ENCODE measurements at places on chromosomes 2 and 18.
A peak's percentile ranks its signal among the peaks of the same experiment; 100 is the strongest.

- DNase-seq, result no peak
Measured at GRCh38 chr2:220434385-220434784, 807.0 kb downstream of the SLC4A3 start.

GRCh38 chr2:181457741-181458425 lies 697 bp downstream of the ITGA4 start:
- DNase-seq, result peak; percentile 26

DNA sequence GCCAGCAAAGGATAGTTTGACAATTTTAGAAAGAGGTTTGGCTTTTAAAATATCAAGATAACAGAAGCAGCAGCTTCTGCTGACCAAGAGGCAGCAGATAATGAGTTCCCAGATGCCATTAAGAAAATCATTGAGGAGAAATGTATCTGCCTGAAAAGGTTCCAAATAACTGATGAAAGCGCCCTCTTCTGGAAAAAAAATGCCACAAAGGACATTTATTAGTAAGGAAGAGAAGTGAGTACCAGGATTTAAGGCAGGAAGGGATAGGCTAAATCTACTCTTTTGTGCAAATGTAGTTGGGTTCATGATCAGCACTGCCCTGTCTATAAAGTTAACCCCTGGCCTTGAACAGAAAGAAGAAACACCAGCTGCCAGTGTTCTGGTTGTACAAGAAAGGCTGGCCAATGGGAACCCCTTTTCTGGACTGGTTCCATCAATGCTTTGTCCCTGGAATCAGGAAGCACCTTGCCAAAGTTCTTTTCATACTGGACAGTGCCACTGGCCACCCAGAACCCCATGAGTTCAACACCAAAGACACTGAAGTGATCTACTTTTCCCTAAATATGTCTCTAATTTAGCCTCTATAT lies 40.6 kb downstream of the DHX57 start:
- no peak for DNase-seq

GRCh38 chr2:220876080-220876824 lies 695.9 kb downstream of the EPHA4 start:
- no peak for DNase-seq

GRCh38 chr2:193523662-193524061 lies 1328.9 kb upstream of the TMEFF2 start:
- DNase-seq, result no peak

DNA sequence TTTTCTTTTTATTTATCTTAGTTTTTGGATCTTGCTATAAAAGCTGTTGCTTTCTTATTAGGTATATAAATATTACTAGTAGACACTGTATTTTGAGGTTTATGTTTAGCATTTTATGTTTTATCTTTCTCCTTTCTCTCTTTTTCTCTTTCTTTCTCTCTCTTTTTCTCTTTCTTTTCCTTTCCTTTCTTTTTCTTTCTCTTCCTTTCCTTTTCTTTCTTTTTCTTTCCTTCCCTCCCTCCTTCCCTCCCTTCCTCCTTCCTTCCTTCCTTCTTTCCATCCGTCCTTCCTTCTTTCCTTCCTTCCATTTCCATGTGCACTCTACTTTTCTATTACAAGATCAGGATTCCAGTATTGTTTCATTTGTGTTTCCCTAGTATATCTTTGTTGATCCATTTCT lies 814.8 kb downstream of the KCNJ3 start:
- no peak for DNase-seq

DNA sequence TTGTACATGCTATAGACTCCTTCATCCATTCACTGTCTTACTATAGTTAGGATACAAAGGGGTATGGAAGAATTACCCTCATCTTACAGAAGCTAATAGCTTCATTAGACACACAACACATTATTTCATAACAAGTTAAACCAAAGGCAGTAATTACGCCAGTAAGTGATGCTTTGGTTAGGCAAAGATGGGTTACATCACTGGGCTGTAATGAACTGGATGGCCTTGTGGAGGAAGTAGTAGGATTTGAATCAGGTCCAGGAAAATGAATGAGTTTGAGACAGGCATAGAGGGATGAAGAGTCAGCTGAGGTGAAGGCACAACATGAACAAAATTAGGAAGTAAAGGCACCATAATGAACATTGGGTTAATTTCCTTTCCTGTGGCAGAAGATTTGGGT lies 80.1 kb downstream of the SOCS6 start:
- no peak for DNase-seq

DNA sequence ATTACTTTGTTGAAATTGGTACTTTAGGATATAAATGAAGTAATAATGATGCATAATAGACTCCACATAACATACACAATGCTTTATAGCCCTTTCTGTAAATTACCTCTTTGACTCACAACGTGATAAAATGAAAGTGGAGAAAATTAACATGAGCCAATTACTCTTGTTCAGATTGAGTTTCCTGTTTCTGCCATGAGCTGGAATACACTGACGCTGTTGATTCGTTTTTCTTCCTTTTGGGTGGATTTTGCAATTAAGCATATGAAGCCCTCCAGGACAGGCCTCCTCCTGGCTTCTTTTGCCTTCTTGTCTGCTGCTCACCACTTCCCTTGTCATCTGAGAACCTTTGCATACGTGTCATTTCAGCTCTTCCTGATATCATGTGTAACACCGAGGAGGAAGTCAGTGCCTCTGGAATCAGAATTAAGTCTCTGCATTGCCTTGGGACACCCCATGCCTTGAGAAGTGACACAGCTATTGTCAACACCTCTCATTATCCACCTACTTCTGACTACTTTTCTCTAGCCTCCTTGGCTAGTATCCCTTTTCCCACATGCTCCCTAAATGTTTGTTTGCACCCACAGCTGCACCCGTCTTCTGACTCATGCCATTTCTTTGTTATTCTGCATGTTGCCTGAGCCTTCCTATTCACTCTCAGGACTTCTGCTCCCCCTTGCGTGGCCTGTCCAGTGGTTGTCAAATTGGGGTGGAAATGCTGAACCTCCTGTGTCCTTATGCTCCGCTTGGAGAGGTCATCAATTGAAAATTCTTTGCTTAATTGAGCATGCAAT lies 134.1 kb downstream of the FMNL2 start:
- DNase-seq, result no peak

- no peak for DNase-seq
Measured at GRCh38 chr2:24209389-24210105, 34.7 kb downstream of the FAM228A start.

- no peak for DNase-seq
Measured at GRCh38 chr2:63903003-63903402, 61.3 kb downstream of the UGP2 start.

DNA sequence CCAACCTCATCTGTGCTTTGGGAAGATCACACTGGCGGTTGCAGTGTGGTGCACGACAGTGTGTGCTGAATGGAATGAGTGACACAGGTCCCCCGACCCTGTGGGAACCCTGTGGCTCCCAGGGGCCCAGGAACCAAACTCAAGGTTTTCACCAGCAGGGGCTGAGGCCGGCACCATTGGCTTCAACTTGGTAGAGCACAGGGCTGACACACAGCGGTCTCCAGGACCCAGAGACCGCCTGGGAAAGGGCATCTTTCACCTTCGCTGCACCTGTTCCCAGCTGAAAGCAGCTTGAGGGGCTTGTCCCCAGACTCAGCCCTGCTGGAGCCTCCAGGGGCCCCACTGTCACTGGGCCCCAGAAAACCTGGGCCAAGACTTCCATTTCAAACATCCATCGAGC lies 59.0 kb upstream of the ODC1 start:
- no peak for DNase-seq

DNA sequence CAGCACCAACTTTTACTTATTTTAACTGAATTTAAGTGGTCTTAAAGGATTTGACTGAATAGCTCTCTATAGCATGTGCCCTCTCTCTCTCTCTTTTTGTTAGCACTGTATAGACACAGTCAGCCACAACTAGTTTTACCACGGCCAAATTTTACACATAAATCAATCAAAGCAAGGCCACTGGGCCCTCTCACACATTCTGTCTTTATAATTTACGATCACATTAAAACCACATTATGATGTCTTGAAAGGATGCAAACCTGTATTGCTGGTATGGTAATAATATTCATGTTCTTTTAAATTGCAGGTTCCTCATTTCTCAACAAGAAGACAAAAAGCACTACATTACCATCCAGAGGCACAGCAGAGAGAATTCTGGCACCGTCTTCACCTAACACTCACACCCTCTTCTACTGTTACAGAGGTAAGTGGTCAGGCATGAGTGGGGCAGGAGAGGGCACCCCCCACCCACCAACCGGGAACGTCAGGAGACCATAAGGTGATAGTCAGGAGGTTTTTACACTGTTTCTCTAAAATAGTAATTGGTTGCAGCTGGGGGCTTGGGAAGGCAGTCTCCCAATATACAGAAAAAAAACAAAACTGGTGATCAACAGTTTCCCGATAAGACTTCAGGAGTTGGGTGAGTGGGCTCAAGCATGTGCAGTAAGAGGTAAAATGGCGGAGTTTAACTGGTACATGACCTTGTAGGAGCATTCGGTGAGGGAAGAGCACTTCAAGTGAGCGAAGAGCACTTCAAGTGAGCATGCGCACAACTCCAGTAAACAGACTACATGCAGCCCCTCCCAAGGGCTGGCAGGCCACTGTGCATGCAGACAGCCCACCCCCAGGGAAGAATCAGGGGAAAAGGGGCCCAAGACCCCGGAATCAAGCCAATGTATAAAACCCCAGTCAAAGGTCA lies 296.7 kb downstream of the PIEZO2 start:
- DNase-seq, result no peak

DNA sequence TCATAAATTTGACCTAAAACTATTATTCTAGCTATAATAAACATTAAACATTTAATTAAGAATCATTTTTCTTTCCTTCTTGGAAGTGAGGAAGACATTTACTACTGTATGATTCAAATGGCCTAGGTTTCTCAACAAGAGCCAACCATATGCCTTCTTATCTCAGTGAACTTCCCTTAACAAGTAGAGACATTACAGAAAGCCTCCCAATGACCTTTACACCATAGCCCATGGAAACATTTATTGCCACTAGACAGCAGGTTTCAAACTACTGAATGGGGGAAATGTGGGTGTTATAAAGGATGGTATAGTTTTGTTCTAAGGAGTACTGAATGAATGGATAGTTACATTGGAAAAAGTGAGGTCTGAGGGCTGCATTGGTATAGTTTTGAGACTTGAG lies 349.4 kb upstream of the SPRED2 start:
- DNase-seq, result no peak

DNA sequence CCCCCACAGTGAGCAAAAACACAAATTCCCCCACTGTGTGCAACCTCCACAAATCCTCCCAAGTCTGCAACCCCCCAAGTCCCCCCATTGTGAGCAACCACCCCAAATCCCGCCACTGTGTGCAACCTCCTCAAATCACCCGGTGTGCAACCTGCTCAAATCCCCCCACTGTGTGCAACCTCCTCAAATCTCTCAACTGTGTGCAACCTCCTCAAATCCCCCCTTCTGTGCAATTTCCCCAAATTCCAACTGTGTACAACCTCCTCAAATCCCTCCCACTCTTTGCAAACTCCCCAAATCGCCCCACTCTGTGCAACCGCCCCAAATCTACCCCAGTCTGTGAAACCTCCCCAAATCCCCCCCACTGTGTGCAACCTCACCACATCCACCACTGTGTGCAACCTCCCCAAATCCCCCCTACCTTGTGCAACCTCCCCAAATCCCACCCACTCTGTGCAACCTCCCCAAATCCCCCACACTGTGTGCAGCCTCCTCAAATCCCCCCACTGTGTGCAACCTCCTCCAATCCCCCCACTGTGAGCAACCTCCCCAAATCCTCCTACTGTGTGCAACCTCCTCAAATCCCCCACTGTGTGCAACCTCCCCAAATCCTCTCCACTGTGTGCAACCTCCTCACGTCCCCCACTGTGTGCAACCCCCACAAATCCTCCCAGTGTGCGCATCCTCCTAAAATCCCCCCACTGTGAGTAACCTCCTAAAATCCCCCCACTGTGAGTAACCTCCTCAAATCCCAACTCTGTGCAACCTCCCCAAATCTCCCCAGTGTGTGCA lies 115.2 kb downstream of the TPO start:
- DNase-seq, result no peak

DNA sequence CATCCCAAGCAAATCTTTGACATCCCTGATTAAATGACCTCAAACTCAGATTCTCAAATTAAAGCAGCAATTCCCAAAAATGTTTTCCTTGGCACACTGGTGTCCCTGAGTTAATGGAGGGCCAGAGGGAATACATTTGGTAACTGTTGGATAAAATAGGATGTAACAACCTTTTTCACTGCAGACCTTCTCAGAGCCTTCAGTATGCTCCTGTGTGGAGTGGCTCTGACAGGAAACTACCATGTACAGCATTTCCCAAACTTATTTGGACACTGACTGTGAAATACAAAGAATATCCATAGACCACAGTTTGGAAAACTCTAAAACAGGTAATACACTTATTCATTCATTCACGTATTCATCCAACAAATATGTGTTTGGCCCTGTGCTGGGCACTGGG lies 91.8 kb downstream of the TFCP2L1 start:
- DNase-seq, result no peak

DNA sequence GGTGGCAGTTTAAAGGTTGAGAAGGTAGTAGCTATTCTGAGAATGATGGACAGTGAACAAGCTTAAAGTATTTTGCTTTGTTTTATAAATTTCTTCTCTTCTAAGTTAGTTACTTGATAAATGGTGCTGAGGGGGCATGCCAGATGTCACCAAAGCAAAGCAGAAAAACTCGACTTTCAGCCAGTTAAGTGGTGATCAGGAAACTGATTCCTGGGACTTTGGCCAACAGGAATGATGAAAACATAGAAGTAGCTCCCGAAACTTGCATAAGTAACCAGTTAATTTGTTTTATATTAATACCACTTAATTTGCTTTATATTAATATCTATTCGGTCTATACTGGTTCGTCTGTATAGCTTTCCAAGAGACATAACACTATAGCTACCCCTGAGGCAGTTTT lies 82.6 kb downstream of the FANCL start:
- no peak for DNase-seq

- no peak for DNase-seq
Measured at GRCh38 chr2:164877169-164877568, 35.5 kb upstream of the COBLL1 start.

DNA sequence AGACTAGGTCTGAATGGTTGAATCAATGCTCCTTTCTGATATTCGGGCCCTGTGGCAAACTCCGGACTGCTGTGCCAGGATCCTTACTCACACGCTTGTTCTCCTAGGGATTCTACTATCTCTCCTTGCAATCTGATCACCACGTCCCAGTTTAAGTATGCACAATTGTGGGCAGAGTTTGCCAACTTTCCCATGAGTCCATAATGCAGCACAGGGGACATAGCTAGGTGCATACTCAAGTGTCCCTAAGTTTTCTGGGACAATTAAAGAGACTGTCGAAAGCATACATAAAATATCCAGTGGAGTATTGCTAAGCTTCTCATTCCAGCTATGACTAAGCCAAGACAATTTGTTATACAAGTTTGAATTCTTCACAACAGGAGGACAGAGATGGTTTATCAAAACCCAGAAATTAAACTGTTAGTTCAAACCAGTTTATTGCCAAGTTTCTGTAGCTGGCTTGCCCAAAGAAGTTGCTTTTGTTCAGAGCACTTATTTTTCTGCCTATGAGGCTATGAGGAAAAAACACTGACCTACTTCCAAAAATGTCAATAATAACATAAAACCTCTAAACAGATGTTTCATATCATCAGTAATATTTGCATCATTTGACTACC lies 136.1 kb downstream of the EXOC6B start:
- DNase-seq, result no peak

GRCh38 chr2:85272357-85272756 lies 55.4 kb downstream of the TGOLN2 start:
- DNase-seq, result no peak

All from T-helper 1 cell (primary cell).